ENCODE measurements at places on chromosomes 16 and 17. TPM values are rescaled to one million over a fixed set of nuclear protein-coding genes. Genes with fewer than 3 reads are reported as not detected.
A peak's percentile ranks its signal among the peaks of the same experiment; 100 is the strongest.

Gene GGT6
- total RNA-seq = 31.0 TPM

Gene SLC22A31
- not detected for total RNA-seq

Gene PPM1E
- not detected for total RNA-seq

- no peaks in the 10 kb centered on the region for H3K4me1 ChIP-seq
- peak within 1 kb of the TSS; percentile 86 for H3K27ac ChIP-seq
- H3K36me3 ChIP-seq = peaks cover 8% of the 10 kb centered on the region
- no peaks in the 10 kb centered on the region for H3K27me3 ChIP-seq
Measured at GRCh38 chr17:31321481-31321880, at the start of gene EVI2A. Gene EVI2A, minus strand, starts transcription at chr17:31321622. Its CDS starts 2,609 bp downstream, at chr17:31319013.

GRCh38 chr16:52546291-52547003 lies 496 bp downstream of the TOX3 start:
- H3K27me3 ChIP-seq = no peaks in the 10 kb centered on the region
- no peaks in the 10 kb centered on the region for H3K36me3 ChIP-seq
- H3K27ac ChIP-seq = peak overlapping the region; percentile 94
- H3K4me1 ChIP-seq = peaks cover 10% of the 10 kb centered on the region
- DNase-seq = no peak
- peak overlapping the region; percentile 76 for H3K4me3 ChIP-seq

DNA sequence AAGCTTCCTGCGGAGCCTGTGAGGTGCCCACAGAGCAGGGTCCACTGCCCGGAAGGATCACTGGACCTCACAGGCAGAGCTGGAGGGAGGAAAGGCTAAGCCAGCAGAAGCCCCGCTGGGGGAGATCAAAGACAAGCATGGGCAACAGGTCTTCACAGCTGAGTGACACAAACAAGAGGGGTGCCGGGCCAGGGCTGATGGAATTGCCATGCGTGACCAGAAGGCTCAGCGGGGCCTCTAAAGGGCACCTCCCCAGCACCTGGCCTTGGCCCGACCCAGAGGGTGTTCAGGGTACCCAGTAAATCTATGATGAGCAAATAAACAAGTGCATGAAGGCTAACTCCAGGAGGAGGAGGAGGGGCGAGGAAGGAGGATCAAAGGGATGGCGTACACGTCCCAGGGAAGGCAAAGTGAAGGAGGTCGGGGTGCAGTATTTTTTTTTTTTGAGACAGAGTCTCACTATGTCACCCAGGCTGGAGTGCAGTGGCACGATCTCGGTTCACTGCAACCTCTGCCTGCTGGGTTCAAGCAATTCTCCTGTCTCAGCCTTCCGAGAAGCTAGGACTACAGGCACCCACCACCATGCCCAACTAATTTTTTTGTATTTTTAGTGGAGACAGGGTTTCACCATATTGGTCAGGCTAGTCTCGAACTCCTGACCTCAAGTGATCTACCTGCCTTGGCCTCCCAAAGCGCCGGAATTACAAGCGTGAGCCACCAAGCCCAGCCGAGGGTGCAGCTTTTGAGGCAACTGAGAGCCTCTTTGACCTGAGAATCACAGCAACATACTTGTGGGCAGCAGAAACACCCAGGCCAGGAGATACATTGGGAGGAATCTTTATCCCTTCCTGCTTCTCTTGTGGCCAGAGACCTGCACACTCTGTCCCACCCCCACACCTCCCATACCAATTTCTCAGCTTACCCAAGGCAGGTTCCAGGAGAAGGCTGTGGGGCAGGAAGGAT lies 16.1 kb upstream of the EXOC7 start:
- H3K36me3 ChIP-seq = no peaks in the 10 kb centered on the region
- H3K27me3 ChIP-seq = no peaks in the 10 kb centered on the region
- H3K27ac ChIP-seq = no peak overlapping the region
- H3K4me1 ChIP-seq = peaks cover 10% of the 10 kb centered on the region
- H3K4me3 ChIP-seq = no peak overlapping the region
- no peak for DNase-seq

DNA sequence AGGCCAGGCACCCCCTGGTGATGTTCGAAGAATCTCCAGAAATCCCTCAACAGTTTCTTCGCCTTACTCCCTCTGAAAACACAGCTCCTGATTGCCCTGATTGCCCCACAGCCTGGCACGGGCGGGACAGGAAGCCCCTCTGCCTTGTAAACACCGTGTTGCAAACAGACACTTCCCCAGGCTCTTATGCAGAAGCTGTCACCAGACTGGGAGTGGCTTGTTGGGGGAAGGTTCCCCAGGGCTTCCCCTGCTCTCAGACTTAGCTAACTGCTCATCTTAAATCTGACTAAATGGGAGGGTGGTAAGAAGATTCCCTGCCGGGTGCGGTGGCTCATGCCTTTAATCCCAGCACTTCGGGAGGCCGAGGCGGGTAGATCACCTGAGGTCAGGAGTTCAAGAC lies 11.2 kb downstream of the PIK3R5 start:
- H3K36me3 ChIP-seq = no peaks in the 10 kb centered on the region
- H3K4me3 ChIP-seq = no peak overlapping the region
- H3K27me3 ChIP-seq = no peaks in the 10 kb centered on the region
- DNase-seq = peak; percentile 50
- H3K27ac ChIP-seq = peak overlapping the region; percentile 41

Data from stomach (tissue), 19 donors.